ENCODE measurements at places on chromosomes 1 and 21.

DNA sequence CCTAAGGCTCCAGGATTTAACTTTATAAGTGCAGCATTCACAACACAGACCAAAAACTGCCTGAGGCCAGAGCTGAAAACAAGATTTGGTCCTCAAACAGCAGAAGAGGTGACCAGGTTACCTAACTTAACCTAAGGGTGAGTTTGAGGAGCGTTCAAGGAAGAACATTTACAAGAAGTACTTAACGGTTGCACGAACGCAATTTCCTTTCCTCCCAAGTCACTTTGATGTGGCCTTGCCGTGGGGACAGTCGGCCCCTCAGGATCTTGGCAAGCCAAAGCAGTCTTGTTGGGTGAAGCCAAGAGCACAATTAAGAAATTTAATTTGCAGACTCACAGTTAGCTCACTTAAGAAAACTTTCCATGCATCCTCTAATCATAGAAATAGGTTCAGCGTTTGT lies 202.6 kb upstream of the COA6 start:
- DNase-seq: no peak

- DNase-seq: no peak
Observed at GRCh38 chr1:18326211-18326897, 154.4 kb upstream of the KLHDC7A start.

- DNase-seq: peak; percentile 58
Observed at GRCh38 chr1:39490596-39491145, 765 bp upstream of the BMP8A start.

GRCh38 chr1:204278958-204279357 lies 65.2 kb upstream of the GOLT1A start:
- no peak for DNase-seq

- DNase-seq: no peak
Observed at GRCh38 chr1:234710381-234710780, 100.4 kb upstream of the IRF2BP2 start.

GRCh38 chr1:25050165-25050564 lies 120.1 kb upstream of the RUNX3 start:
- no peak for DNase-seq

GRCh38 chr1:35264871-35265270 lies 3.6 kb upstream of the ZMYM4 start:
- no peak for DNase-seq

GRCh38 chr1:71273334-71273733 lies 192.5 kb upstream of the ZRANB2 start:
- no peak for DNase-seq

- DNase-seq: no peak
Observed at GRCh38 chr1:189851806-189852367, 625.8 kb downstream of the BRINP3 start.

GRCh38 chr1:51875291-51875772 lies 3.2 kb downstream of the NRDC start:
- DNase-seq: no peak

DNA sequence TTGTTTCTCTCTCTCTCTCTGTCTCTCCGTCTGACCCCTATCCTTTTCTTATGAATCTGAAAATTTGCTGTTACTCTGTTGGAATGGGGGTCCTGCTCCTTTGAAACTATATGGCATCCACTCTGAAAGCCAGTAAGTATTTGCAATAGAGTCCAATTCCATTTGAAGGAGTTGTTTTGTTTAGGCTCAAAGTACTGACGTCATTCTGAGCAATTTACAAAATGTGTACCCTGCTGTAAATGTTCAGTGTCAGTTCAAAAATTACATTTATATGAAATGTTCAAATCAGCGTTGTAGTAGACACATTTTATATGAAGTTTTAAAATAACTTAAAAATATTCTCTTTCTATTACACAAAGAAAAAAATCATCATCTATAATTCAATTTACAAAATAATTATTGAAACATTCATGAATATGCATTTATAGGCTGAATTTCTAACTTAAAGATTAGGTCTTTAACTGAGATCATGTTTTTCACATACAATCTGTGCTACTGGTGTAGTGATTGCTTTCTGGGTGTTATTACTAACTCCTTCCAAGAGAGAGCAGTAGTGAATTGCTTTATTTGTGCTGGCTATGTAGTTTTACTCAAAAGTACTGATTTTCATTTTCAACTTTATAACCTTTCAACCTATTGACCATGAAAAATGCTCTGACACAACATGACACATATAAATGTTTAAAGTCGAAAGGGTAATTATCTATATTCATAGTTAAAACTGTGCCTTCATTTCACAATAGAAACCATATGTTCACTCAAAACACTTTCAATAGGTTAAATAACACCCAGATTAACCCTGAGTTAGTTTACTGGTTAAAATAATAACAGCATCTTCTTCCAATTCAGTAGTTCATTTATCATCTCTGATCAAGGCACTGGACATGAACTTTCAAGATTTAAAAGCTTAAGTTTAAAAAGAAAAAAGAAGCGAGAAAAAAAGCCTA lies 253.1 kb upstream of the ADGRL4 start:
- DNase-seq: peak; percentile 43

DNA sequence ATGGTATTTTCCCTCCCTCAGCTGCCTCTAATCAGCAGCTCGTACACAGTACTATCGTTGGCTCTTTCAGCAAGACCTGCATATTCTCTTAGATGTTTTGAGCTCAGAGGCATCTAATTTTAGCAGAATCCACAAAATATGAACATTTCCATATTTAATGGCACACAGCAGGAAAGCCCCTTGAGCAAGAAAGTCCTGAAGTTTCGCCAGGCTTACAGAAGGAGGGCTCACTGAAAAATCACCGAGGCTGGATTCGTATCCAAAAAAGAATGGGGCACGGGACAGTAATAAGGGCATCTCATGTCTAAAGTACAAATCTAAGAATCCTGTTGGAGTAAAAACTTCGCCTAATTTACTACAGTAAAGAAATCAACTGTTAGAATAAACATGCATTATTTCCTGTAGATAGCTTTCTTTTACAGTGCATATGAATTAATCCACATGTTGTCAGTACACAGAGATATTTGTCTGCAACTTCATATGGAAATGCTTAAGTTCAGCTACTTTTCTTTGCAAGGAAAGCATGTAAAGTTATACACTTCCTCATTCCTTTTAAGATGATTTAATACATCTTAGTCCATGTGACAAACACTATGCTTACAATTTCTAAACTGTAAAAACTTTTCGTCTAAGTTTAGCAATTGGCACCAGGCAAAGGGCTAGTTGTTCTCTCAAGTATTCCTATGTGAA lies 1205.3 kb upstream of the ADGRL4 start:
- no peak for DNase-seq

- no peak for DNase-seq
Observed at GRCh38 chr1:80293818-80294217, 1287.3 kb upstream of the ADGRL4 start.

DNA sequence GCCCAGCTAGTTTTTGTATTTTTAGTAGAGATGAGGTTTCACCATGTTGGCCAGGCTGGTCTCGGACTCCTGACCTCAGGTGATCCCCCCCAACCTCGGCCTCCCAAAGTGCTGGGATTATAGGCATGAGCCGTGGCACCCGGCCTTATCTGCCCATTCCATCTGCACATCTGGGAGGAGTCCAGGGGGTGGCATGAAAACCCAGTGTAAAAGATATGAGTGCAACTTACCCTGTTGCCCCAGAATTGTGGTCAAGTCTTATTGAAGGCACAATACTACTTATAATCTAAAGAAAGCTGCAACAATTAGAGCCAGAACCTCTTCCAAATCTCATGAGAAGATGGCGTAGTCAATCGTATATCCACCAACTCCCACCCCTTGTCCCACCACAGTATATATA lies 18.4 kb downstream of the CTXND2 start:
- DNase-seq: no peak

DNA sequence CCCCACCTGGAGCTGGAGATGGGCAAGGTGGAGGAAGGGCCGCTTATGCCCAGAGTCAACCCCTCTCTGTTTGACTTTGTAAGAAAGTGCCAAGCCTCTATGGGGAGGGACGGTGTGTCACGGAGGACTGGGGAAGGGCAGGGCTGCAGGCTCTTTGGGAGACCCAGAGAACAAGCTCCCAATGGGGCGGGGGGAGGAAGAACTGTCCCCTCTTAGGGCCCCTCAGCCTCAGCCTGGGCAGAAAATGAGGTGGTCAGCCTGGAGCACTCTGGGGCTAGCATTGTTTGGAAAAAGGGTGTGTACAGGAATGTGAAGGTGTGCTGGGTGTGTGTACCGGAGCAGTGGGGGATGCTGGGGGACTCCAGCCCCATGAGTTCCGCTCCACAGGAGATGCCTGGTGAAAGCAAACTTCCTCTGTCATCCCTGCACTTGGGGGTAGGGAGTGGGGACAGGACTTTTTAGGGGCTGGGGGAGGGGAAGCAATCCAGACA lies 1.2 kb upstream of the INAVA start:
- DNase-seq: no peak

- no peak for DNase-seq
Observed at GRCh38 chr21:34276711-34277425, 86.9 kb upstream of the KCNE2 start.

- peak; percentile 10 for DNase-seq
Observed at GRCh38 chr1:200518524-200518923, 102.0 kb downstream of the KIF14 start.

- DNase-seq: peak; percentile 45
Observed at GRCh38 chr1:206540044-206540780, 32.9 kb downstream of the RASSF5 start.

DNA sequence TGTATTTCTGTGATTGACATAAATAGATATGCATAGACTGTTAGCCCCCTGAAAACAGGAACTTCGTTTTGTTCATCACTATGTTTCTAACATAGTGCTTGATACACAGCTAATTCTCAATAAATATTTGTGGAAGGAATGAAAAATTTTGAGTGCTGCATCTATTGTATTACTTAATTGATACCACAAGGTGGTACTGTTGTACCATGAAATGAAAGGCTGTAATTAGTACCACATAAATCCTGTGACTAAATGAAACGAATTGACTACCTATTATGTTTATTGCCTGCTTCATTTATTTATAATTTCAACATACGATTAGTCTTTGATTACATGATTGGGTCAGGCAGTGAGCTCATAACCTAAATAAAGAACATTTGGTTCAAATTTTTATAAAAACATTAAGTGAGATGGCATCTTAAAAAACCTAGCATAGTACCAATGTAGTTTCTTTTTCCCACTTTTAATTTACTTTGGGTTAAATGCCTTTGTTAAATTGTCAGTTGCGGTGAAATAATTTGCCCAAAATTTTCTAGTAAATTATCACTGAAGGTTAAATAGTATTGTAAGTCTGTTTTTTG lies 15.0 kb upstream of the TGFB2 start:
- DNase-seq: peak; percentile 34

DNA sequence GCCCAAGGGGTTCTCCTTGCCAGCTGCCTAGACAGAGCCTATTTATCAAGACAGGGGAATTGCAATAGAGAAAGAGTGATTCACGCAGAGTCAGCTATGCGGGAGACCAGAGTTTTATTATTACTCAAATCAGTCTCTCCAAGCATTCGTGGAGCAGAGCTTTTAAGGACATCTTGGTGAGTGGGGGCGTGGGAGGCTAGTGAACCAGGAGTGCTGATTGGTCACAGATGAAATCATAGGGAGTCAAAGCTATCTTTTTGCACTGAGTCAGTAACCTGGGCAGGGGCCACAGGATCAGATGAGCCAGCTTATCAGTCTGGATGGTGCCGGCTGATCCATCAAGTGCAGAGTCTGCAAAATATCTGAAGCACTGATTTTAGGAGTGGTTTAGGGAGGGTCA lies 64.8 kb upstream of the MRPS6 start:
- no peak for DNase-seq

DNA sequence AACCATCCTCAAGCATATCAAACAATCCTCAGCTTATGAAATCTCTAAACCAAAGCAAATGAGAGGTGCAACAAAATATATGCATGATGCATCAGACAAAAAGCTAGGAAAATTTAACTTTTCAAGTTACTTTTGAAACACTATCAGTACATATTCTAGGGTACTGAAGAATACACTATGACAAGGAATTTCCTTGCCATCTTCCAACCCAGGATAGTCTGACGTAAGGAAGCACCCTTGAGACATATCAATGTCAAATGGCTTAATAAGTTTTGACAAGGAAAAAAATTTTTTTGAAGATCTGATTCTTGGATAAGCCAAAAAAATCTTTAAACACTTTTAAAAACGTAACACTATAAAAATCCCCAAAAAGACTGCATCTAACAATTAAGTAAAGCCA lies 64.9 kb downstream of the KIFAP3 start:
- no peak for DNase-seq

DNA sequence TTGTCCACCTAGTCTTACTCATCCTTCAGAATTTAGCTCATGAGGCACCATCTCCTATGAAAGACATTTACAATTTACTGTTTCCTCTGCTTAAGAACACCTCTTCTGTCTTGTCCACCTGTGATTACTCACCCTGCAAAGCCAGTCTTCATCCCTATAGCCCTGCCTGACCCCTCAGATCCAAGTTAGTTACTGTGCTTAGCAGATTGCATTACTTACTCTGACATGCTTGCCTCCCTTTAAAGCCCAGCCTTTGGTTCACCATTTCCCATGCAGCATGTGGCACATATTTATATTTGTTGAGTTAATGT lies 60.9 kb upstream of the VCAM1 start:
- DNase-seq: no peak

- DNase-seq: no peak
Observed at GRCh38 chr1:72064196-72065075, 217.9 kb downstream of the NEGR1 start.

GRCh38 chr1:181664543-181664942 lies 181.2 kb downstream of the CACNA1E start:
- DNase-seq: no peak

GRCh38 chr1:3453891-3454810 lies at the start of gene ARHGEF16:
ARHGEF16 (plus strand) TSS chr1:3454665; CDS start chr1:3463085, 8,420 bp downstream.
- DNase-seq: peak; percentile 83

GRCh38 chr1:201894343-201895119 lies 5.8 kb downstream of the SHISA4 start:
- DNase-seq: no peak

- DNase-seq: no peak
Observed at GRCh38 chr1:53696990-53697389, 42.0 kb downstream of the GLIS1 start.

DNA sequence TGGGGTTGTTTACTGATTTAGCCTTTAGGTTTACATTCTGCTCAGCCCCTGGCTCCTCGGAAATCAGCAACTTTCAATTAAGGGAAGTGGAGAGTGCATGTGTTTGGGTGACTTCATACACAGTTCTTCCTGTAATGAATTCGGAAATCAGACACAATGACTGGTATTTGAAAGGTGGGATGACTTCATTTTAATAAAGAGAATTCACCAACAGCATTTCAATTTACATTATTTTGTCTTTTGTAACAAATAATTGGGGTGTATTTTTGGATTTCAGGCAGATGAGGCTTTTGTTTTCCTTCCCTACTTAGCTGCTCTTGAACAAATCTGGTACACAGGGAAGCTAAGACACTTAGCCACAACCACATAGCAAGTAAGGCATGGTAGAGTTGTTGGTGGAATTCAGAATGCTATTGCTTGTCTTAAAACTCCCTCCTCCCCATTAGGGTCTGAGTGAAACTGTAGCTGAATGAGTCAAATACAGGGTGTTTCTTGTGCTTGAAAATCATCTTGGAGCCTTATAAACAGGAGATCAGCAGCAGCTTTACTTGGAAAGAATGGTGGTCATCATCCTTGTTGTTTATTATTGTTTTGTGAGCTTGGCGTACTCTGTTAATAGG lies 917 bp downstream of the STX12 start:
- DNase-seq: no peak
